ENCODE measurements at places on chromosomes 11 and 22.

- no peak for DNase-seq
Observed at GRCh38 chr22:44340271-44341239, 27.8 kb upstream of the SHISAL1 start.

- DNase-seq = no peak
Observed at GRCh38 chr11:130634961-130635473, 186.6 kb downstream of the ADAMTS15 start.

- DNase-seq = no peak
Observed at GRCh38 chr22:27878541-27878940, 40.5 kb downstream of the PITPNB start.

DNA sequence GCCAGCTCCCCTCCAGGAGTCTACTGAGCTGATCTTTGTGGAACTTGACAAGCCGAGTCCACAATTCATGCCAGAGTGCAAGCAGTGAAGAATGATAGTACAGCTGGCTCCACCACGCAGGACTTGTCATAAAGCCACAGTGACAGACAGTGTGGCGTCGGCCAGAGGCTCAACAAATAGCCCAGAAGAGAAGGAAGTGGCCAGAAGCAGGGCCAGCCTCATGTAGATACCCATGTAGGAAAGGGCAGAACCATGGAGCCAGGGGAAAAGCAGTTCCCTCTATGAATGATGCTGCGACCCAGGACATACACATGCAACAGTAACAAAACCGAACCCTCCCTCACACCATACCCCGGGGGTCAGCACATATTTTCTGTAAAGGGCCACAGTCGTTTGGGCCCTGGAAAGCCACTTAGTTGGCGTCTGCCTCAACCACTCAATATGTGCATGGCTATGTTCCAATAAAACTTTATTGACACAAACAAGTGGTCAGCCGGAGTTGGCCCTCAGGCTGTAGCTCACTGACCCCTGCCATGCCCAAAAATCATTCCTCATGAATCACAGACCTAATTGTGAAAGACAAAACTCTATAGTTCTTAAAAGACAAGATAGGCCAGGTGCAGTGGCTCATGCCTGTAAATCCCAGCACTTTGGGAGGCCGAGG lies 161.4 kb downstream of the BRD1 start:
- DNase-seq = no peak

DNA sequence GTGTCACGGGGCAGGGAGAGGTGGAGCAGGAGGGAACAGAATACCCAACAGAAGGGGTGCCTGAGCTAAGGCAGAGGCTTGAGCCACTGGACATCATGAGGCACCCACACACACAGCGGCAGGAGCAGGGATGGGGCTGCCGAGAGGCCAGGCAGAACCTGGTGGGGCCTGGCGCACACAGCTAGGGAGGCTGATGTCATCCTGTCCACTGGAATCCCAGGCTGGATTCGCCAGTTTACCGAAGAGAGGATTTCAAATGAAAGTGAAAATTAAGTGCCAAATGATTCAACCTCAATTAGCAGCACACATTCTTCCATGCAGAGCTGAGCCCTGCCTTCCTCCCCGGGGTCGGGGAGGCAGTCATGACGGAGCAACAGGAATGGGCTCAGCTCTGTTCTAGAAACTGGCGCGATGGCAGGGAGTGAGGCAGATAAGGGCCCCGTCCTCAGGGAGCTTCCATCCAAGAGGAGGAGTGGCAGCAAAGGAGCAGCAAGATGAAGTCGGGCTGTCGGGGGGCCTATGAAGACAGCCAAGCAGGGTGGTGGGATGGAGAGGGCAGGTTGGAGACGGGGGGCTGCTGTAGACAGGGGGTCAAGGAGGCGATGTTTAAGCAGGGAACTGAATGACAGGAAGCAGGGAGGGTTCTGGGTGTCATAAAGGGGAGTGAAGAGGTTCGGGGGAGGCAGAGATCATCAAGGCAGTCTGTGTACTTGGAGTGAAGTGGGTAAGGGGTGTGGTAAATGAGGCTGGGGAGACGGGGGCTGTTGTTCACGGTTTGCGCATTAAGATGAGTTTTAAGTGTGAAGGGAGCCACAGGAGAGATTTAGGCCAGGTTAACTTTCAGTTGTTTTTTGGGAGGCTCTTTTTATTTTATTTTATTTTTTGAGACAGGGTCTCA lies 6.4 kb downstream of the RAC2 start:
- DNase-seq = no peak

DNA sequence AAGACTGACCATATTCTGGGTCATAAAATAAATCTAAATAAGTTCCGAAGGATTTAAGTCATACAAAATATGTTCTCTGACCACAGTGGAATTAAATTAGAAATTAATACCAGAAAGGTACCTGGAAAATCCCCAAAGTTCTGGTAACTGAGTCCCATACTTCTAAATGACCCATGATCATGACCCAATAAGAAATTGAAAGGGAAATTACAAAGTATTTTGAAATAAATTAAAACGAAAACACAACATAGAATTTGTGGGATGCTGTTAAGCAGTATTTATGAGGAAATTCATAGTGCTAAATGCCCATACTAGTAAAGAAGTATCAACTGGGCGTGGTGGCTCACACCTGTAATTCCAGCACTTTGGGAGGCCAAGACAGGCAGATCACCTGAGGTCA lies 23.4 kb upstream of the IL10RA start:
- DNase-seq = no peak

- DNase-seq = no peak
Observed at GRCh38 chr11:1006762-1007161, 29.8 kb downstream of the MUC6 start.

DNA sequence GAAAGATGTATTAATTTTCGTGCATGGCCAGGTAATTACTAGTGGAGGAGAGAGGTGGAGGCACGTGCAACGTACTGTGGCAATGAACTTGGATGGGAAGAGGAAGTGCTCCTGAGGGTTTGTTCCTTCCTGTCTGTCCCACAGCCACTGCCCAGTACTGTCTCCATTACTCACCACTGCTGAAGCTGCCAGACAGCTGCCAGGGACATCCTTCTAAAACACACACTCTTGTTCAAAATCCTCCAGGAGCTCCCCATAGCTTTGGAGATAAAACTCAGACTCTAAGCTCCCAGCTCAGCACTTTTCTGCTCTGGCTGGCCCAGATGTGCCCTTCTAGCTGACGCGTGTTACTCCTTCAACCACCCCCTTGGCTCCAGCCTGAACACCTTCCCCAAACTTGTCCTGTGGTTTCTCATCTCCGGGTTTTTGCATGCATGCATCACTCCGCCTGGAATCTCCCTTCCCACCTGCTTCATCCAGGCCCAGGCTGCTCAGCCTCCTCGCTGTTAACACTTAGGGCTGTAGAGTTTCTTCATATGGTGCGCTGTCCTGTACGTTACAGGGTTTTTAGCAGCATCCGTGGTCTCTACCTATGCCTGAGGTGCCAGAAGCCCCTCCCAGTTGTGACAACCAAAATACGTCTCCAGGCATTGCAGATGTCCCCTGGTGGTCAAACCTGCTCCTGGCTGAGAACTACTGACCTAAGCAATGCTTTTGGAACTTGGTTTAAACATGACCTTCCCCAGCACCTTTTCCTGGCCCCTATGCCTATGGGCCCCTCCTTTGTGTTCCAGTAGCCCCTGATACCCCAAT lies 69.5 kb downstream of the C11orf91 start:
- no peak for DNase-seq

DNA sequence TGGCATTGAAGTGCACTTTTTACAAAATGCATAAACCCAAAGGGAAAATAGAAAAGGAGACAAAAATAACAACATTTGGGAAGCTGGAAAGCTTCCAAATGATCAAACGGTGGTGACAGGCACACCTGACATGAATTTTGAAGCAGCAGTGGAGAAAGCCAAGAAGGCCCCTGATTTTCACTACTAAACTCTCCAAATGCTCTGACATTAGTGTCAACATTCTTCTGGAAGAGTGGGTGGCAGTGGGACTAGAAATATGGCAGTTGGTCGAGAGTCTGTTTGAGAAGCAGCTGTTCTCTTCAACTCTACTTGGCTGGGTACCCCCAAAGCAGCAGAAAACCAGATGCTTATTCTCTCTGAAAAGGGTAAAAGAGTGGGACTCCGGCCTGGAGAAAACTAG lies 12.3 kb upstream of the APOA5 start:
- DNase-seq = no peak

DNA sequence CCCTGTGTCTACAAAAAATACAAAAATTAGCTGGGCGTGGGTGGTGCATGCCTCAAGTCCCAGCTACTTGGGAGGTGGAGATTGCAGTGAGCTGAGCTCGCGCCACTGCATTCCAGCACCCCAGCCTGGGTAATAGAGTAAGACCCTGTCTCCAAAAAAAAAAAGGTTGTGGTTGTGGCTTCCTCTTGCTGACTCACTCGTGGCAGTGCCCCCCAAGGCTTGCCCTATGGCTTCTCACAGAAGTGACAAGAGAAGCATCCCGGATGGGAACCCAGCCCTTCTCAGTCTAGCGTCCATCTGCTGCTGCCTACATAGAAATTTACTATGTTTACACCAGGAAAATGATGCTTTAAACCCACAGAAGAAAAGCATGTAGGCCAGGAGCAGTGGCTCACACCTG lies 68.5 kb upstream of the PITPNB start:
- DNase-seq = no peak

- DNase-seq = no peak
Observed at GRCh38 chr22:43205748-43206508, 19.0 kb upstream of the TTLL12 start.

DNA sequence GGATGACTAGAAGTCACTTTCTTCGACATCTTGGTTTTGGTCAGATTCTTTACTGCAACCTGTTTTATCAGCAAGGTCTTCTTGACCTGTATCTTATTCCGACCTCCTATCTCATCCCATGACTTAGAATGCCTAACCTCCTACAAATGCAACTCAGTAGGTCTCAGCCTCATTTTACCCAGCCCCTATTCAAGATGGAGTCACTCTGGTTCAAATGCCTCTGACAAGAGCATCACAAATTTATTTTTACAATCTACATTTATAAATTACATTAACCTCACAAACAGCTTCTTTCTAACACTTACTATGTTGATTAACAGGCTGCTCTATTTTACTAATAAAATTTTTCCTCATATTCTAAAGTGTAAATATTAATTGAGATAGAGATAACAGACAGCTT lies 867.0 kb upstream of the CNTN5 start:
- no peak for DNase-seq

- DNase-seq = no peak
Observed at GRCh38 chr11:101321222-101321621, 191.6 kb upstream of the PGR start.

DNA sequence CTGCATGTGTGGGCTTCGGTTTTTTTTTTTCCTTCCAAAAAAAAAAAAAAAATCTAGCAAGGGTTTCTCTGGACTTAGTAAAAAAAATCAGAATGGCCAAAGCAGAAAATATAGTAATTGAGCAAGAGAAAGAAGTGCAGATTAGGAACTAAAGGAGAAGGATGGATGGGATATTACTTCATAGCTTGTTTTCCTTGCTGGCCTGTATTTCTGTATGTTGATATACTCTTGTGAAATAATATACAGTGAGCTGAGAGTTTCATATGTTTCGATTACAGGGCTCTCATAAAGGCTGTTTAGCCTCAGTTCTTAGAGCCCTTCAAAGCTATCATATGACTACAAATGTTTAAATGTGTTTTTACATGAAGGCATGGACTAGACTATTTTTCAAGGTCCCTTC lies 34.3 kb upstream of the NFRKB start:
- DNase-seq = no peak

DNA sequence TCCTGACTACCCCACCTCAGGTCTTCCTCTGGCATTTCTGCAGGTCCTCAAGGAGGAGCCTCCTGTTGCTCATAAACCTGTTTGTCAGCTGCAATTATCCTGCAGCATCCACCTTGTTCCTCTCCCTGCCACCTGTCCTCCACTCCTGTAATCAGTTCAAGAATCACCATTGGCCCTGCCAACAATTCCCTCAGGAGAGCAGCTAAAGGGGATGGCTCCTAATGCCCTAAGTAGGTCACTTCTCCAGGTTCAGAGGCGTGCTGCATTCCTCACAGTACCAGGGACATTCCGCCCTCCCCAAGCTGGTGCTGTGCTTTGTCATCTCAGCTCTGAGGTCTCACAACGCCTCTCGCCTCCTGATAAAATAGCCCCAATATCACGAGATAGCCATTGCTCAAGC lies 2.1 kb downstream of the CLDN25 start:
- no peak for DNase-seq

GRCh38 chr11:79139900-79140299 lies 300.9 kb downstream of the TENM4 start:
- no peak for DNase-seq

- no peak for DNase-seq
Observed at GRCh38 chr11:72072348-72072747, 8.0 kb downstream of the NUMA1 start.

- no peak for DNase-seq
Observed at GRCh38 chr11:33942954-33943353, 51.1 kb upstream of the LMO2 start.

GRCh38 chr11:16722581-16723344 lies 15.7 kb upstream of the C11orf58 start:
- no peak for DNase-seq

- no peak for DNase-seq
Observed at GRCh38 chr11:102147632-102148031, 37.4 kb downstream of the YAP1 start.

DNA sequence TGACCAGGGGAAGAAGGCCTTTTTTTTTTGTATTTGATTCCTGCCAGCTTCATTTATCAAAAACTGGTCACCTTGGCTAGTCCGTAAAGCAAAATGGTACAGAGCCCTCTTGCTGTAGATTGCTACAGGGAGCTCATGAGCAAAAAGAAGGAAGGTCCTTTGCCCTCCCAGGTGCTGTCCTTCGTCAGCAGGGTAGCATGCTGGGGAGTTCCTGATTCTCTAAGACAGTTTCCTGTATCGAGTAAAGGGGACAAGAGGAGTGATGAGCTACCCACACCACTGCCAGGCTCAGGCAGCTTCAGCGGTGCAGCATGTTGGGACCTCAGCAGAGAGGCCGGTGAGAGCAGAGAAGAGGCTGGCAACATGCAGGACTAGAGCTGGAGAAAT lies 67.8 kb upstream of the CSNK2A3 start:
- DNase-seq = no peak

DNA sequence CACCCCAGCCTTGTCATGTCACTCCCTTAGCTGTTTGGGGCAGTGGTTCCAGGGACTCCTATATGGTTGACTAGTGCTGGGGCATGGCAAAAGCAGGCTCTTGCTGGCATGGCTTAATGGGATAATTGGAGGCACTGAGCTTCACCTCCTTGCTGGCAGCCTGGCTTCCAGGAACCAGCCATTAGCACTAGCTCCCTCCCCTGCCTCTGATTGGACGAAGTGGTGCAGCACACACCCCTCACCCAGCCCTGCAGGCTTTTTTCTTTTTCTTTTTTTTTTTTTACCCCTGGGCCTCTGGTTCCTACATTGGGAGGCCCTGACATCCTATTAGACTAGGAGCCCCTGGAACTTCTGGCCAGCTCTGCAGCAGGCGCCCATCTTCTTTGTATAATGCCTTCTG lies 18.6 kb downstream of the PHLDB1 start:
- DNase-seq = no peak

- no peak for DNase-seq
Observed at GRCh38 chr11:94199136-94200130, 70.8 kb downstream of the PANX1 start.

GRCh38 chr11:42201603-42202148 lies 742.2 kb upstream of the LRRC4C start:
- DNase-seq = no peak
